ENCODE measurements at places on chromosomes 1 and 21.

GRCh38 chr1:3483801-3484444 lies 29.5 kb downstream of the ARHGEF16 start:
- DNase-seq: peak; percentile 55

- DNase-seq: peak; percentile 25
Measured at GRCh38 chr1:116496380-116496779, 74.4 kb downstream of the CD58 start.

GRCh38 chr21:41511858-41512257 lies 3.9 kb upstream of the TMPRSS2 start:
- no peak for DNase-seq

DNA sequence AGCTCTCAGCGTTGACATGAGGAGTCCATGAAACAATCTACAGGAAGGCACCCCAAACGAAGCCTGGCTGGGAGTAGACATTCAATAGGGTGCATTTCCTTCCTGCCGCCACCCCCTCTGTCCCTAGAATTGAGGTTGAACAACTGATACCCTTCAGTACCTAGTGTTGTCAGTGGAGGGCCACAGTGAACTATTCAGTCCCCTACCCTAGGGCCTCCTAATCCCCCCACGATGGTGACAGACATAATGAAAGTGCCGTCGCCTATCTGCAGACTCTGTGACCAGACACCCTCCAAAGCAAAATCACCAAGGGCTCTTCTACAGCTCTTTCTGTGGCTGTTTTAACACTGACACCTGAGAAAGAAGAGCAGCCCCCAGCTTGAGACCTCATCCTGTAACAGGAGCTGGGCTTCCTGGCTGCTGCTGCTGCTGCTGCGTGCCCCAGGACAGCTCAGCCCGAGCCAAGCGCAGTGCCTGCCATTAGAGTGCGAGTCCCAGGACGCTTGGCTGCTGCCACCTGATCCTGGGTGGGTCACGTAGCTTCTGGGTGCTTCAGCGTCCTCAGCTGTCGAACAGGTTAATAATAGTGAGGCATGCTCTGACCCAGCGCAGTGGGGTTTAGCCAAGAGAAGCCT lies 183.0 kb downstream of the ZBTB18 start:
- DNase-seq: no peak

GRCh38 chr1:37919277-37919676 lies 27.6 kb downstream of the INPP5B start:
- DNase-seq: peak; percentile 83

DNA sequence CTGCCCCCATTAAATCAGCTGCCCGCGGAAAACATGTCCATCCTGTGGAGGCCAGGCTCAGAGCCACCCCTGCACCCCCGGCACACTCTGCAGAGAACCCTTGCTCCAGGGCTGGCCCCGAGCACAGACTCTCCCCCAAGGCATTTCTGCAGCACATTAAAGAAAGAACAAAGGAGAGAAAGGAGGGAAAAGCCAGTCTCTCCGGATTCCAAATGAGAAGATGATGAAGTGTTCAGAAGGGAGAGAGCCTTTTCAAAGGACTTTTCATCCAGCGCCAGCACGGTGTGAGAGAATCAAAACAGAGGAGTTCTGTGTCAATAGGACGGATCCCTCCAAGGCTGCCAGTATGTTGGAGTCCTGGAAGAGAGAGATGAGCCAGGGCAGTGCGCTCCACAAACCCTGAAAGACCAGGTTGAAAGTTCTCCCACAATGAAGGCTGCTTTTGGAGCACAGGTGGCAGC lies 498.3 kb downstream of the NPHP4 start:
- no peak for DNase-seq

GRCh38 chr1:19367584-19368041 lies 55.5 kb downstream of the SLC66A1 start:
- DNase-seq: no peak

GRCh38 chr1:193259636-193260035 lies 73.2 kb upstream of the B3GALT2 start:
- no peak for DNase-seq

DNA sequence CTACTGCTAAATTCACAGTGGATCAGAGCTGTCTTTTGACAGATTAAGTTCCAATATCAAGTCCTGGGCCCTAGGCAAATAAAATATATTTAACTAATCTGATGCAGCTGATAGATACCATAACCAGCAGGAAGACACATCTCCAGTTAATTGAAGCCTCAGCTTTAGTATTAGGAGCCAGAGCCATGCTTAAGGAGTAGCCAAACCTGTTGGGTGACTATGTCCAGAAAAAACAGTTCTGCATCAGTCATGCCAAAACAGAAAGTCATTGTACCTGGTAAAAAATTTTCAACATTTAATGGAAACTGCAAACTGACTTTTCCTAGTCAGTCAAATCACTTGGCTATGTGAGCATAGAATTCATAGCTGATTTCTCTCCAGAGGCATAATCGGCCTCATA lies 200.5 kb upstream of the RUNX1 start:
- DNase-seq: no peak
